ENCODE measurements at places on chromosomes 3 and 15. TPM values are rescaled to one million over a fixed set of nuclear protein-coding genes. Genes with fewer than 3 reads are reported as not detected.
A peak's percentile ranks its signal among the peaks of the same experiment; 100 is the strongest.

The TGM4 gene
- not detected for total RNA-seq

The CIB2 gene
- total RNA-seq: 1.2 TPM

DNA sequence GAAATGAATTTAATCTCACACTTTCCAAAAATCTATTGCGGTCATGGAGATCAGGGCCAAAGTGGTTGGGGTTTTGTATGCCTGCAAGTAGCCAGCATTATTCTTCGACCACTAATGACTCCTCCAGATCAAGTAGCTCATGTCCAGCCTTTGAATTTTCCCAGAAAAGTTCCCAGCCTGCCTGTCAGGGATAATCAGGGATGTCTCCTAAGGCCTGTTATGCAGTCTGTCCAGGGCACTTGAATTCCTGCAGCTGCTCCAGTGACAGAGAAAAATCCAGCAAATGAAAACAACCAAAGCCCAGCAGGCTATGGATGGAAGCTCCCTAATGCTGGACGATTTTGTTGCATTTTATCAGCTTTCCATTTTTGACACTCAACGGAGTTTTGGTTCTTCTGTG lies 215.4 kb downstream of the ADAMTSL3 start:
- no peak for DNase-seq

The SUCNR1 gene
- 0.22 TPM for total RNA-seq

The ZNF80 gene
- 0.10 TPM for total RNA-seq

- DNase-seq: no peak
Observed at GRCh38 chr3:182737825-182738224, 55.5 kb upstream of the ATP11B start.

The TPRG1 gene
- total RNA-seq: 28.1 TPM

DNA sequence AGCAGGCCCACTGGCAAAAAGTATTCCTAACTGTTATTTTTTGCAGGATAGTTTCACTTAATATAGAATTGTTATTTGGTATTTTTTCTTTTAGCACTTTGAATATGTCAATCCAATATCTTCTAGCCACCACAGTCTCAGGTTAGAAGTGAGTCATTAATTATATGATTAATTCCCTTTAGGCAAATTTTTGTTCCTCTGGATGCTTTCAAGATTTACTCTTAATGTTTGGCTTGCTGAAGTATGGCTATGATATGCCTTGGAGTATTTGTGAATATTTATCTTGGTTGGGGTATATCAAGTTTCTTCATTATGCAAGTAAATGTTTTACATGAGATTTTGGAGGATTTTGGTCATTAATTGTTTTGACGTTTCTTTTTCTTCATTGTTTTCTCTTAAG lies 152.1 kb upstream of the ALCAM start:
- DNase-seq: no peak

DNA sequence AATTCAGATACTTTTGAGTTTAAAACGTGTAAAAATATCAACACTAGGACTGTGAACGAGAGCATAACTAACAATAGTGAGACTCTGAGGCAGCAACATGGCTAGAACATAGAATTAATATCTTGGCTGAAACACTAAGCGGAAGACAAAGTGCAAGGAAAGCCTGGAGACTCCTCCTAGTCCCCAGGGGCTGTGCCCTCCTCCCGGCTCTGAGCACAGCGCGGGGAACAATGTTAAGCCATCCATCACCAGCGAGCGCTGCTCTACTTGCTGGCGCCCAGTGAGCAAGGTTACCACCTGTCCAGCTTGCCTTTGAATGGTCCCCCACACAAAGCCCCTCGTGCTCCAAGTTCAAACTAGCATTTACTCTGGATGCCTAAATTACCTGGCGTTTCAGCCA lies 436.9 kb downstream of the FOXP1 start:
- peak; percentile 17 for DNase-seq

The CPA3 gene
- total RNA-seq: 50.2 TPM

- DNase-seq: no peak
Observed at GRCh38 chr3:60582288-60582687, 669.0 kb downstream of the FHIT start.

DNA sequence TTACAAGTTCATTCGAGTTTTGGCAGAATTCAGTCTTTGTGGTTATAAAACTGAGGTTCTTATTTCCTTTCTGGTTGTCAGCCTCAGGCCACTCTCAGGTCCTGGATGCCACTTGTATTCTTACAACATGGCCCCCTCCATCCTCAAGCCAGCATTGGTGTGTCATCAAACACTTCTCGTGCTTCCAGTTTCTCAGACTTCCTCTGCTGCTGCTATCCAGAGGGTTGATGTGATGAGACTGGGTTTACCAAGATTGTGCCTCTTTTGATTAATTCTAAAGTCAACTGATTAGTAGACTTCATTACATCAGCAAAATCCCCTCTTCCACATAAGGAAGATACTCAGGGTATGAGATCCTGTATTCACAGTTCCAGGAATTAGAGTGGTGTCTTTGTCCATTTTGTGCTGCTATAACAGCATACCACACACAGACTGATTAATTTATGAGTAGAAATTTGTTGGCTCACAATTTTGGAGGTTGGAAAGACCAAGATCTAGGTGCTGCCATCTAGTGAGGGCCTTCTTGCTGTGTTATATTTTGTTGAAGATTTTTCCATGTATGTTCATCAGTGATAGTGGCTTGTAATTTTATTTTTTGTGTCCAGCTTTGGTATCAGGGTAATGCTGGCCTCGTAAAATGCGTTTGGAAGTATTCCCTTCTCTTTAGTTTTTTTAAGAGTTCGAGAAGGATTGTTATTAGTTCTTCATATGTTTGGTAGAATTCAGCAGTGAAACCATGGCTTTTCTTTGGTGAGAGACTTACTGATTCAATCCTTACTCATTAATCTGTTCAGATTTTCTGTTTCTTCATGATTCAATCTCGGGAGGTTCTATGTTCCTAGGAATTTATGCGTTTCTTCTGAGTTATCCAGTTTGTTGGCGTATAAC lies 11.1 kb downstream of the LRCH3 start:
- peak; percentile 29 for DNase-seq

DNA sequence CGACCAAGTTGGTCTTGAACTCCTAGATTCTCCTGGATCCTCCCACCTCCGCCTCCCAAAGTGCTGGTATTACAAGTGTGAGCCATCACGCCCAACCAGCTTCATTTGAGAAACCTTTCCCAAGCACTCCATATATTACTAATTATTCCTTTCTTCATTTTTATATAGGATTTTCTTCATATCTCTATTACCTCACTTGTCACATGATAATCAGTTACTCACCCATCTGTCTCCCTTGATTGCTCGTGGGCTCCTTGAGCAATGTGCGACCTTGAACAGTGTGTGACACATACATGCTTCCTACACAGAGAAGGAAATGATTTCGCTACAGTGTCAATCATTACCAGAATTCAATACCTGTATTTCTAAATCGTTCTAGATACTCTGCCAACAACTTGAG lies 110.7 kb upstream of the C2CD4B start:
- no peak for DNase-seq

GRCh38 chr15:58748040-58748851 lies 1.3 kb downstream of the ADAM10 start:
- no peak for DNase-seq

DNA sequence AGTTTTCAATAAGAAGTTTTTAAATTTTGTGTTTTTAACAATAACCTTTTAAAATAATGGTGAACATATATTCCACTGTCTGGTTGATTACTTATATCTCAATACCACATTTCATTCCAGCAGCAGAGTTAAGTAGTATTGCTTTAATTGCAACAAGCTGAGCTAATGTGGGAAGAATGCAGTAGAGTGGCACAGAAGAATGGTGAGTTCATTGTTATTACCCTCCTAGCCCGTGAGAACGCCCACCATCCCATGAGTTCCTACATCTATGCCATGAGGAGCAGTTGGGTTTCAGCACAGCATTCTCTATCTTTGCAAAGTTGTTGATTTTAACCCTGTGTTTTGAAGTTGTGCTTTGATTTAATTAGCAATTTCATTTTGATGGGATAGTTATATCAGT lies 17.8 kb upstream of the NR2E3 start:
- no peak for DNase-seq

- no peak for DNase-seq
Observed at GRCh38 chr3:138593488-138594149, 441 bp downstream of the CEP70 start.

DNA sequence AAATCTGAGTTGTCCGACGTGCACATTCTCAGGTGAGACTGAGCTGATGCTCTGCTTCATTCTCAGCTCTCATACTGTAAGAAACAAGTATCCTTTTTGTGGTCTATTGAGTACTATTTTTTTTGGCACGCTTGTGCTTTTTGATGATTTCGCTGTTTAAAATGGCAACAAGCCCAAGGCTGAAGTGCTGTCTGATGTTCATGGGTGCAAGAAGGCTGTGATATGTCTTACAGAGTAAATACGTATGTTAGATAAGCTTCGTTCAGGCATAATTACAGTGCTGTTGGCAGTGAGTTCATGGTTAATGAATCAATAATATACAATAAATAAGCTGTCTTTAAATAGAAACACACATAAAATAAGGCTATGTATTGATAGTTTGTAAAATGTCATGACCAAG lies 27.2 kb downstream of the AQR start:
- no peak for DNase-seq

DNA sequence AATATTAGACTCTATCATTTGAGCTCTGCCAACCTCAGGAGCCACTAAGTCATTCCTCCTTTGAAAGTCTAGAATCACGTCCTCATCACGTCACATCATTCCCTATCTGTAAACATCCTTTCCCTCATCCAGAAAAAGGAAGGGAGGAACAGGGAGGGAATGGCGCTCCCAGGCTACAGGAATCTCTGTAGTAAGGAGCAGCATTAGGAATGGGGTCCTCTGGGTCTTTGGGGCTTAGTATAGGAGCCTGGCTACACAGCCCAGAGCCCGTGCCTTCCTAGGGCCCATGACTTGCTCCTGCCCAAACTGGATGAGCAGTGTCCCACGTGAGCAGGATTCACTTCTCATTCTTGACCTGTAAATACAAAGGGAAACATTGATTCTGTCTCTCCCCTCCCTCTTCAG lies 1.6 kb downstream of the TAGLN3 start:
- DNase-seq: no peak

DNA sequence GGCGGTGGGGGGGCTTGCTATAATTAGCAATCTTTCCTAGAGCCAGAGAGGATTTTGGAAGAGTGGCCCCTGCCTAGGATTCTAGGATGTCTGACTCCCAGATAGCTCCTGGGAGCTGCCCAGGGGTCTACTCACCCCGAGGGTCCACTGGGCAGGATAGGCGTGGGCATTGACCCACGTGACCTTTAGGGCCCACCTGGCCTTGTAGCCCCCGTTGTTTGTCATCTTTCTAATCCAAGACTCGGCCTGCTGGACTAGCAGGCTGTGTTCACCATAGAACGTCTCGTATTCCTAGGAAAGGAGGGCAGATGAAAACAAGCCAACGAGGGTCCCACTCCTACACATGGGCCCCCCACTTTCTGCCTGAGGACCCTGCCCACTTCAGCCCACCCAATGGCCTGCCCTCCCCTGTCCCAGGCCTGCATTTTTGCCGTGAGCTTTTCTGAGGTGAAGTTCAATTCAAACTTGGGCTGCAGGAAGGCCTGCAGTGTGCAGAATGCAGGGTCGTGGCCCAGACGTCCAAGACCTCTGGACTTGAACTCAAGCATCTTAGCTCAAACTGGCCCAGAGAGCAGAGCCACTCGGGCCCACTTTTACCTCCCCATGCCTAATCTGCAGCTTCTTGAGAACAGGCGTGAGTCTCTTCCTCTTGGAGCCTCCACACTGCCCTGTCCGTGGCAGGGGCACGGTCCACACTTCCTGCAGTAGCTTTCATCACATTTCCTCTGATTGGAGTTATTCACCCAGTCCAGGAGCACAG lies 41.5 kb downstream of the MUC4 start:
- DNase-seq: no peak

- DNase-seq: no peak
Observed at GRCh38 chr3:143731320-143731719, 116.9 kb downstream of the SLC9A9 start.

DNA sequence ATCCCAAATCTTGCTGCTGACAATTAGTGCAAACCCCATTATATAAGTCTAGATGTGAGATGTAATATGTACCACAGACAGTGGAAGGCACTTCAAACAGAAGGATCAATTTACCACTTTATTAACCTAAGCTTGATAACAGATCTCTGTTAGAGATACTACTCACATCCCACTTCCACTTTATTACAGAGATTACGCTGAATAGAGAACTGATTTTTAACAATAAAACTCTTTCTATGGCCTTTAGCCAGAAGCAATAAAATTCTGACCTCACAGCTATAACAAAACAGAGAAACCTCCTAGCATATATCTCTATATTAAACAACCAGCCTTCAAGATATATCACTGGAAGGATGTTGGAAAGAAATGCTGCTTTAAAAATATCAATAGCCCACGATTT lies 517.7 kb downstream of the MAGI1 start:
- DNase-seq: no peak

The C3orf70 gene
- 0.67 TPM for total RNA-seq

DNA sequence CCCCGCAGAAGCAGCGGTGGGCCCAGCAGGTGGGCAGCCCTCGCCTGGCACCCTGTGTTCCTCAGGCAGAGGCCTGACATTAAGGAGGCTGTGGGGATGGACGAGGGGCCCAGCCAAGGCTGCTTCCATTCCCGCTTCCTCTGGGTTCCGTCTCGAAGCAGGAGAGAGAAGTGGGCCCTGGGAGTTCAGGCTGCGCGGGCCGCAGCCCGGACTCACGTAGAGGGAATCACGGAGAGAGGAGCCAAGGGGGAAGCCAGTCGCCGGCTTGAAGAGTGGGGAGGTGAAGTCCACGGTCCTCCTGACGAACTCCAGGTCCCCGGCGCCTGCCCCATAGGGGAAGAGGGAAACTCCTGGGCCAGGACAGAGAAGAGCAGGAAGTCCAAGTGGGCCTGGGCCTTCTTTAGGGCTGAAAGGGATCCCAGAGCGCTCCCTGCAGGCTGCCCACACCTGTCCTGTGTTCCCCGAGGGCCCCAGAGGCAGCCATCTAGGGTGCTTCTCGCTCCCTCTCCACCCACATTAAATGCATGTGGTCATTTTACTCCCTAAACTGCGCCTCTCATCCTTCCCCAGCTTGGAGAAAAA lies 37.7 kb downstream of the MUC4 start:
- peak; percentile 67 for DNase-seq

The TCAIM gene
- total RNA-seq: 19.2 TPM

- DNase-seq: no peak
Observed at GRCh38 chr3:64111872-64112271, 88.6 kb upstream of the PSMD6 start.

GRCh38 chr15:92989470-92989869 lies 89.3 kb downstream of the CHD2 start:
- DNase-seq: no peak

The UBA3 gene
- total RNA-seq: 53.4 TPM

The GOLGA8G gene
- total RNA-seq: not detected

The SCAPER gene
- 32.8 TPM for total RNA-seq

The GOLGA8S gene
- total RNA-seq: 0.33 TPM

- no peak for DNase-seq
Observed at GRCh38 chr15:87669846-87670245, 586.7 kb downstream of the NTRK3 start.

The TM4SF18 gene
- 3.0 TPM for total RNA-seq

The FOXB1 gene
- total RNA-seq: not detected
